ENCODE measurements at places on chromosomes 13 and 19.

GRCh38 chr19:23706657-23707056 is 19.6 kb upstream of the ZNF675 start:
- DNase-seq: no peak

GRCh38 chr13:98681049-98681448 is 71.4 kb downstream of the SLC15A1 start:
- no peak for DNase-seq

- DNase-seq: no peak
Measured at GRCh38 chr13:111066544-111066943, 48.6 kb upstream of the ARHGEF7 start.

GRCh38 chr13:38042771-38043170 is 173.2 kb upstream of the TRPC4 start:
- DNase-seq: no peak

GRCh38 chr13:109372666-109373065 is 413.7 kb downstream of the IRS2 start:
- DNase-seq: no peak

DNA sequence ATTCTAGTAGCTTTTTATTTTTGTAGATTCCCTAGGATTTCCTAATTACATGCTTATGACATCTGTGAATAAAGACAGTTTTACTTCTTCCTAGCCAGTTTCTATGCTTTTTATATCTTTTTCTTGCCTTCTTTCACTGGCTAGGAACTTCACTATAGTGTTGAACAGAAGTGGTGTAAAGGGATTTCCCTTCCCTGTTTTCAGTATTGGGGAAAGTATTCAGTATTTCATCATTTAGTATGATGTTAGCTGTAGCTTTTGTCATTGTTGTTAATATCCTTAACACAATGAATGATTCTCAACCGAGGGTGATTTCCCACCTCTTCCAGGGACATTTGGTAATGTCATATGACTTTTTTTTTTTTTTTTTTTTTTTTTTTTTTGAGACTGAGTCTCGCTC is 77.3 kb downstream of the SLC6A16 start:
- DNase-seq: no peak

DNA sequence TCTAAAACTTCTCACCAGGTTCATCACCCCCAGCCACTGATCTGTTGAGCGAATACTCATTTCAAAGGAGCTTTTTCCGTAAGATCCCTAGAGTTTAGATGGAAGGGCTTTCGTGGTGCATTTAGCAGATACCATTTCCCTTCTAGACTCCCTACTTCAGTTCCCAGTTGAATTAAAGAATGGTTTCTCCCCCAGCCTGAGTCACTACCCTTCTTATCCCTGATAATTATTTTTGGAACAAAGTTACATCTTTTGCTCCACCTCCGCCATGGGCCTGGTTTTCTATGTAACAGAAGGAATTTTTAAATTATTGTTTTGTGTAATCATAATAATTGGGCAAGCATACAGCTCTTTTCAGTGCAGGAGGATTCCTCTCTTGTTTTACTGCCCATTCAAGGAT is 22.0 kb downstream of the USPL1 start:
- no peak for DNase-seq
